ENCODE measurements at places on chromosomes 3 and 15. TPM values are rescaled to one million over a fixed set of nuclear protein-coding genes. Genes with fewer than 3 reads are reported as not detected.

CEP19 gene
- total RNA-seq = 4.3 TPM

ABHD17C gene
- 12.1 TPM for total RNA-seq

GAP43 gene
- 0.14 TPM for total RNA-seq

DLL4 gene
- 0.46 TPM for total RNA-seq

NRG4 gene
- total RNA-seq = not detected

SLC12A1 gene
- not detected for total RNA-seq

NPTN gene
- total RNA-seq = 158 TPM

CCR1 gene
- 1.3 TPM for total RNA-seq

TOMM70 gene
- total RNA-seq = 43.0 TPM

ATP13A5 gene
- total RNA-seq = not detected

NPAP1 gene
- not detected for total RNA-seq

Measured in smooth muscle cell of bladder (primary cell).